ENCODE measurements at places on chromosomes 16 and 17.

- DNase-seq, result no peak
These were observed 8.2 kb downstream of the SYNGR2 start for GRCh38 chr17:78176548-78177025.

GRCh38 chr17:37570527-37571093, 38.6 kb downstream of the SYNRG start:
- DNase-seq, result peak; percentile 69

DNA sequence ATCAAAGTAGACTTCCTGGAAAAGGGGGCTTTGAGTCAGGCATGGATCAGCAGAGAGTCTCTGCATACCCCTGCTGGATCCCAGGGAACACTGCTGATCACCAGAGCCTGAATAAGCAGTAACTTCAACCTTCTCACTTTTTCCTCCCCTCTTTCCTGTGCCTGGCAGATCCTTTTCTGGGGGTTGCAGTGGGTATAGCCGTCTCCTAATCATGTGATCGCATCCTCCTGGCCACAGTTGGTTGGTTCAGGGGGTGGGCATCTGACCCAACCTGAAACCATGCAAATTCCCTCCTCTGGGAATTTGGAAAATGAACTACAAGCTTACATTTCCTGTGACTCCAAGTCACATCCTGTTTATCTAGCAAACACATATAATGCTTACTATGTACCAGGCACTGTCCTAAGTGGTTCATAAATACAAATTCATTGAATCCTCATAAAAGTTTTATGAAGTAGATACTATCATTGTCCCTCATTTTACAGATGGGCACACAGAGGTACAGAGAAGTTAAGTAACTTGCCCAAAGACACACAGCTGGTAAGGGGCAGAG, 120.3 kb downstream of the AXIN2 start:
- DNase-seq, result no peak

DNA sequence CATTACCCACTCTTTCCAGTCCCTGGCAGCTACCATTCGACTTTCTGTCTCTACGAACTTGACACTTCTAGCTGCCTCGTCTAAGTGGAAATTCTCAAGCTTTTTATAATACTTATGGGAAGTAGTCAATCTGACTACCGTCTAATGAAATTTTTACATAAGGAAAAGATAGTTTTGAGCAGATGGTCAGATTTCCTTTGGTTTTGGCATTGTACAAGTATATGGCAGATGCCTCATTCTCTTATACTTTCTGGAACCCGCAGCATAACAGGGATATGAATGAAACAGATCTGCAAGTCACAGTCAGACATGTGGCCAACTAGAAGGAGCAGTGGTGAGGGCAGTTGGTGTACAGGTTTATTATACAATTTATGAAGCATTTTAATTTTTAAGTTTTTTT, 146.0 kb downstream of the PITPNC1 start:
- DNase-seq, result no peak

GRCh38 chr17:33927732-33928133, 327.4 kb upstream of the CCL2 start:
- peak; percentile 5 for DNase-seq

- no peak for DNase-seq
These were observed 772 bp downstream of the NTN1 start for GRCh38 chr17:9021992-9022572.

DNA sequence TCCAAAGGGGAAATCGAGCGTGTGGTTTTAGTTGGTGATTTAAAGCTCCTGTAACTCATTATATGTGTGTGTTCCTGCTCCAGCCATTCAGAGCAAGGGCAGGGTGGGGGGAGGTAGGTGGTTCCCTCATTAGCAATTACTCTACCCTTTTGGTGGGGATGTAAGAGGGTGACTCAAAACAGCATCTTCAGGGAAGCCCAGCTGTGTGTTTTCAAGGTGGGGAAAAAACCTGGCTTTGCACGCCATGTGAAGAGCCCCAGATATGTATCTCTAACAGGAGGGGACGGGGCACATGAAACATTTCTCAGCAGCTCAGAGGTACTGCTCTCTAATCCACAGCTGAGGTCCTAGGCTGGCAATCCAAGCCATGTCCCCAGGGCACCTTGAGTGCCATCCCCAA, 241.3 kb upstream of the ZFHX3 start:
- DNase-seq, result no peak

- DNase-seq, result no peak
These were observed 996 bp downstream of the PCYT2 start for GRCh38 chr17:81909966-81910839.

GRCh38 chr17:80991645-80992076, at the start of gene CHMP6:
Gene CHMP6, plus strand, starts transcription at chr17:80991841. Its CDS starts 78 bp downstream, at chr17:80991919.
- peak; percentile 49 for DNase-seq

DNA sequence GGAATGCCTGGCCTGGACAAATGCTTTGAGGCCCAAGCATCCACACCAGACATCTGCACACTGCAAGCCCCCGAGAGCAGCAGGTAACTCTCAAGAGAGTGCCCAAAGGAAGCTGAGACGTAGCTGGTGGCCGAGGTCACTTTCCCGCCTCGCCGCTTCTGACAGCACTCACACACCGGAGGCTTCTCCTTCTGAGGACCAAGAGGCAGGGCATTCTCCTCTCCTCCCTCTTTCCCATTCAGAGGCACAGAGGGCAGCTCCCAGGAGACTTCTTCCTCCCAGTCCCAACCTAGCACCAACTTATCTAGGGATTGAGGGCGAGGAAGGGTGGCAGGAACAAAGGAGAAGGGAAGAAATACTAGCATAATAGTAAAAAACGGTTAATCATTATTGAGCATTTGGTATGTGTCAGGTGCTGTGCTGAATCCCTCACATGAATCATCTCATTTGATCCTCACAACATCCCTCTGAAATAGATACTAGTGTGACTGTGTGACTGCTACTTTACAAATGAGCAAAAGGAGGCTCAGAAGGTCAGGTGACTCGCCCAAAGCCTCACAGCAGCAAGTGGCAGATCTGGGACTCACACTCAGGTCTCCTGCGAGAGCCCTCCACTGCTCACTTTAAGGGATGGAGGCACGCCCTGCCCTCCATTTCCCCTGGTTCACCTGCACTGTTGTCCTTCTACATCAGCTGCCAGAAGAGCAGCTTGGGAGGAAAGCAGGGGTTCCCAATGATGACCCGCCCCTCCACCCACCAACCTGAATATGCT, 41.8 kb downstream of the MYO18A start:
- no peak for DNase-seq

- no peak for DNase-seq
These were observed 408.4 kb upstream of the CDH5 start for GRCh38 chr16:65958086-65958485.

- DNase-seq, result no peak
These were observed 65.8 kb downstream of the RMI2 start for GRCh38 chr16:11411059-11411550.

DNA sequence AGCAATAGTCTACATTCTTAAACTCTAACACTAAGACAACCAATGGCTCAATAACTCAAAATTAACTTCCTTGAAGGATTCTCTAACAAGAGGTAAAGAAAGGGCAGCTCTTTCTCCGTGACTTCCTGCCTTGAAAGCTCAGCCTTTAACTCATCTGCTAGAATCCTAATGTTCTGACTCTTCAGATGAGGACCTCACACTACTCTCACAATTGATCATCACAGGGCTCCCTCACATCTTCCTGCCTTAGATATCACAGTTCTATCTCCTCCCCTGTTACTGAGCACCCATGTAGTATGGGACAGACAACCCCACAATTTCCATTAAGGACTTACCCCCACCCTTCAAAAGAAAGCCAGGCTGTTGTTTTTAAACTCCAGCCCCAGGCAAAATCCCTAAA, 33.5 kb downstream of the SMURF2 start:
- no peak for DNase-seq

GRCh38 chr17:38352245-38353085, 821 bp downstream of the SOCS7 start:
- no peak for DNase-seq

DNA sequence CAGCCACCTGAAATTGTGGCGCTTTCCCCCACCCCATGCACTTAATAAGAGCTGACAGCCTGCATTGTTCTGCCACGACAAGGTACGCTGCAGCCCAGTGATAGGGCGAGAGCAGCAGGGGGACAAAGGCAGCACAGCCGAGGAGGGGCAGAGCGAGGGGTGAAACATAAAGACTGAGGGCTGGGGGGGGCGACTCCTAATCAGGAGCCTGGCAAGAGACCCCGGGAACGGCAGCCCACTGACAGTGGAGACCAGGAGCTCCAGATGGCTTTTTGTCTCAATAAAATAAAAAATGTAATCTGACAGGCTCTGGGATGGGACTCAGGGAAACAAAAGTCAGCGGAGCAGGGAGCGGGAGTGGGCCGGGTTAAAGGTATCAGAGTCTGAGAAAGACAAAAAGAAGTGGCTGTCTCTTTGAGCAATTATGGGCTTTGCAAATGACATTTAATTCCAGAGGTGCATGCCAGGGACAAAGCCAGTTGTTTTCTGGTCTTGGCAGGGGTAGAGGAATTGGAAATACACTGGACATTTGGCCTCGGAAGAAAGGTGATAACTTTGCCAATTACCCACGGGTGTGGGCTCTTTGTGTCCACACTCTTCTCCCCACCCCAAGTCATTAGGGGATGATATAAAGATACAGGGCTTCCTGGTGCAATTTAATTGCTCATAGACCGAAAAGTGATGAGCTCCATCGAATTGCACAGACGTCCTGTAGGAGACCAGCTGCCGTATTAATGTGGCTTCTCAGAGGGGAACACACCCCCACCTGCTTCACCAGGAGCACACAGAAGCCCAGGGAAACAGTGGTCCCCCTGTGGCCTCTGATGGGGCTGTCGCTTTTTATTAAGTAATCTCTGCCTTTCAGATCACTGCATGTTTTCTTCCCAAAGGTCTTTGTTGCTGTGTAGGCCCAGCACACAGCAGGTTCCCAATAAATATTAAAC, 17.6 kb upstream of the CCDC182 start:
- DNase-seq, result no peak

DNA sequence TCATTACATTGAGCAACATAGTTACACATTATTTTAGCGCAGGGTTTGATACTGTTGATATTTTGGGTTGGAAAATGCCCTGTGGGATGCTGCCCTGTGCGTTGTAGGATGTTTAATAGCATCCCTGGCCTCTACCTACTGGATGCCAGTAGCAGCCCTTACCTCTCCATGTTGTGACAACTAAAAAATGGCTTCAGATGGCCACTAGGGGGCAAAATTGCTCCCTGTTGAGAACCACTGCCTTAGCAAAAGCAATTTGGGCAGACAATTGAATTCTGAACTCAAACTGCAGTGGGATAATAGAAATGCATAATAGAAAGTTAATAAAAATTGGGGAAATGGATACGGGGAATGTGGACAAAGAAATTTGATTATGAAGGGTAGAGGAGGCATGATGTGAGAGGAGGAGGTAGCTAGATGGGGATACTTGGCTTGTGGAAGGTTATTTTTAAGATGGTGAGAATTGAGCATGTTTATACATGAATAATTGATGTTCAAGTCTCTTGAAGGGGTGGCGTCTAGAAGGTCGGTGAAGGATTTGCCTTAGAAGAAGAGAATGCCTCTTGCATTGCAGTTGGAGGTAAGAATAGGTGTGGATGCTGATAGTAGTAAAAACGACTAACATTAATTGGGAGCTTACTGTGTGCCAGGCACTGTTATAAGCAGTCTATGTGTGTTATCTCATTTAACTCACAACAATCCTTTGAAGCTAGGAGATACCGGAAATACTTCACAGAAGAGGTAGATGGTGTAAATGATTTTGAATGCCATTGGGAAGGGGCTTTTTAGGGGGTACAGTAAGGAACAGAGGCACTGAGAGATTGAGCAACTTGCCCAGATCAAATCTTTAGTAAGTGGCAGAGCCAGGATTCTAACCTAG, 19.0 kb downstream of the HEATR9 start:
- peak; percentile 45 for DNase-seq

DNA sequence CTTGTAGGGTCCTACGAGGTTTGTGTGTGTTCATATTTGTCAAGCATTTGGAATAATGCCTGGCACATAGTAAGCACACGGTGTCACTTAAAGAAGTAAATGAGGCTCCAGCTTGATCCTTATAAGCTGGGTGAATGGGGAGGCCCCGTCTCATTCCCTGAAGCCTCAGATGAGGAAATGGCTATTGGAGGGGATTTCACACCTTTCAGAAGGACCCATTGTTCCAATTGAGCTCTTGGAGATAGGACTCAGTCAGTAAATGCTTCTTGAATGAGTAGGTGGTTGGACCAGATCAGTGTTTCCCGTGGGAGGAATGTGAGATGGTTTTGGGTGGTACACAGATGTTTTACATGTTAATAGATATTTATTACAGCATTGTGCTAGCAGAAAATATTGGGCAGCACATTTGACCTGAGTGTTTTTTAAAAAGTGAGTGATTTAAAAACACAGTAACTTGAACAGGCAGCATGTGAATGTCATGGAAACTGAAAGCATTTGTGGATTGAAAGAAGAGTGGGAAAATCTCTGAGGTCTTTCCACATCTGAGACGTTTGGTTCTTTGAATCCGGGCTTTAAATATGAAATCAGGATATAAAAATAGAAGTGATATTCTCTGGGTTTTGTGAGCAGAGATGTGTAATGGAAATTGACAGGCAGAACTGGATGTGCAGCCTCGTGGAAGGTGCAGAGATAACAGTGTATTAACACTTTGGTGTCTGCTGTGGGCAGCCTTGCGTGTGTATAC, 36.4 kb upstream of the ARHGAP17 start:
- DNase-seq, result no peak

GRCh38 chr16:19075511-19075910, 8.1 kb downstream of the COQ7 start:
- no peak for DNase-seq

- no peak for DNase-seq
These were observed 615 bp downstream of the NHERF2 start for GRCh38 chr16:2027024-2028010.

- no peak for DNase-seq
These were observed 6.0 kb downstream of the ADGRG5 start for GRCh38 chr16:57548408-57548807.

DNA sequence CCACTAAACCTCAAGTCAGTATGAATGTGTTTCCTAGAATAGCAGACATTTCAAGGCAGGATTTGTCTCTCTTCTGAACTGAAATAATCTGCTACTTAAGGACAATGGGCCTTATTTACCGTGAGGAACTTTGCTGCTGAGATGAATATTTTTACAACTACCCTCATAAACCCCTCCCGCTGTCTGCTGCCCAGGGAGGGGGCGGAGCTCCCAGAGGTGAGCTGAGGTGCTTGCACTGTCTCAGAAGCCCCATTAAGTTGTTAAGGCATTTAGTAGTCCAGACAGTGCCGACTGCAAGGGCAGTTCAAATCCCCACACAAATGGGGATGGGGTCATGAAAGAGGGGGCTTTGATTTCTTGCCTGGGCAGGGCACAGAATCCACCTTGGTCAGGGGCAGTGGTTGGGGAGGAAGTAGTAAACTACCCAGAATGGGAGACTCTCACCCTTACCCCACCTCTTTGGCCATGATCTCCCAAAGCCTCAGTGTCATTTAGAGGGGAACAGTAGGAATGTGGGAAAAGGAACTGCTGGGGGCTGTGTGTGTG, 19.2 kb downstream of the HNF1B start:
- DNase-seq, result no peak

- DNase-seq, result no peak
These were observed 1.3 kb downstream of the PRM2 start for GRCh38 chr16:11274964-11275363.

DNA sequence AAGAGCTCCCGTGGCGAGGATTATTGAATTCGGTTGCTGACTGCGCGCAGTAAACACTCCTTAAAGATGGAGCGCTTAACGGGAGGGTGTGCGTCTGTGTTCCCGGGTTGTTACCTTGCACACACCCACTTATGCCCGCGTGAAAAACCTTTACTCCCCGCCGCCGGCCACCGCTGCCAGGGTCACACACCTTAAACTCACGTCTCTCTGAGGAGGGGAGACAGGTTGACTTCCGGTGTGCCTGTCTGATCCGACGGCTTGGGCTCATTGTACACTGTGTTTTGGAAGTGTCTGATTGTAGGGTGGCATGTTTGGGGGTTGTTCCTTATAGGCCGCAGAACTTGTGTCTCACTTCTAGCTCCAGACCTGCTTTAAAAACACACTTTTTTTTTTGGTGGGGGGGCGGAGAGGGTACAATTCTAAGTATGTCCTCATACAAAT, 66.8 kb downstream of the KPNA2 start:
- no peak for DNase-seq

All from H4 (cell line).